ENCODE measurements at places on chromosomes 3 and 15.

DNA sequence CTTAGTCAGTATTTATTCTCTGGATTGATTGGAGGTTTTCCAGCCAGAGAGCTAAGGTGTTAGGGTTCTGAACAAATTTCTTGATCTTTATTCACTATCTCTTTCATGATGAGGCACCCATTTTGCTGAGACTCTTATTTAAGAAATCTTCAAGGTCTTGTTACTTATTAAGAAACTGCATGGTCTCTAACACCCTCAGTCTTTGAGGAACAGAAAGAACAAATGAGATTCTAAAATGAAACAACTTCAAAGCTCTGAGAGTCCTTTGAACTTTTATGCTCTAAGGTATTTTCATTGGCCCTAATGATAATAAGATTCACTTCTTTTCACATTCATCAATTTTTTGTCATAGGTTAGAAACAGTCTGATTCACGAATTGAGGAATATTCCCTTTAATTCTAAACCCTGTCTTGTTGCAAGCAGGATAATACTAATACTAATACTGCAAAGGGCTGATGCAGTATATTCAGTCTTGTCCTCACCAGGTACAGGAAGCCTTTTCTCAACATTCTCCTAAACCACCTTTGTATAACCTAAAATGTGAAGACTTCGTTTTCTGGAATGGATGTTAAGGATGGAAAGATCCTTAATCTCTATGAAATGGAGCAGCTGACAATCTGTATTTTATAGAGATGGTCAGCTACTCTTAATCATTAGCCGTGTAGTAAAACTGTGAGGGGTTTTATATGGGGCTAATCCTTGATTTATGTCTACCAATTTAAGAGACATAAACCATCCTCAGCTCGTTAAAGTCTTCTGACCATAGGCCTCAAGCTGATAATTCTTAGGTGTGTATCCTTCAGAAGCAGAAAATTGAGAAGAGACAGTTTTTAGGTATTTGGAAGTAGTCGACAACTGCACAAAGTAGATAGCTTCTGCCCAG, 198.3 kb downstream of the OTOL1 start:
- DNase-seq: no peak

- no peak for DNase-seq
Observed at GRCh38 chr15:59294574-59295260, 78.0 kb downstream of the MYO1E start.

- DNase-seq: no peak
Observed at GRCh38 chr15:89885611-89886010, 8.2 kb downstream of the AP3S2 start.

DNA sequence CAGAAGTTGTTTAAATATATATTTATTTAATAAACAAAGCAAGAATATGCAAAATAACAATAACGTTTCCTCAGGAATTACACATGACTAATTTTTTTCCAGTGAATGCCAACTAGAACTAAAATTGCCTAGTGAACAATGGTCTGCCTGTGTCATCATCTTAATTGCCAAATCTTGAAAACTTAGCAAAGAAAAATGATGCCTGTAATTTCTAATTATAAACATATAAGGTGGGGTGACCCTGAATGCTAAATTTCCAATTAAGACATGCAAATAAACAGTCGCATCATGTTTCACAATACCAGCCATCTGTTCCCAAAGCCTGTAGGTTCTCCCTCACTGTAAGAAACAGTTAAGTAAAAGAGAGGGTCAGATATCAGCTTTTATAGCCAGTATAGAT, 67.6 kb upstream of the PLCL2 start:
- no peak for DNase-seq

- DNase-seq: no peak
Observed at GRCh38 chr3:73509066-73509465, 115.7 kb downstream of the PDZRN3 start.

- DNase-seq: no peak
Observed at GRCh38 chr3:102727340-102727739, 292.5 kb downstream of the ZPLD1 start.

DNA sequence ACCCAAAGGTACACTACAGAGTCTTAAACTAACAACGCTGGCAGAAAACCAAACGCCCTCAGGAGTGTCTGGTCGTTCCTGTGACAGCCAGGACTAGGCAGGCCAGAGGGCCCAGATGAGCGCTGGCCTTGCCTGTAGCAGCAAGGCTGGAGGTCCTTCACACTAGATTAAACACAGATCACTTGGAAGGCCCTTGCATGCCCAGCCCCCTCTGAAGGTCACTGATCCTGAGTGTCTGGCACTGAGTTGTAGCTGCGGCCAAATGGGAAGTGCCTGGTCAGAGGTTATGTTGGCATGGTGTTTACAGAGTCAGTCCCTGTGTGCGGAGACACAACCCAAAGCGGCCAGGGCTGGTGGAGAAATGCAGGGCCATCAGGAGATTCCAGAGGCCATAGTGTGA, 58.9 kb downstream of the ZNF621 start:
- DNase-seq: no peak
